ENCODE measurements at places on chromosomes 7 and 10.

DNA sequence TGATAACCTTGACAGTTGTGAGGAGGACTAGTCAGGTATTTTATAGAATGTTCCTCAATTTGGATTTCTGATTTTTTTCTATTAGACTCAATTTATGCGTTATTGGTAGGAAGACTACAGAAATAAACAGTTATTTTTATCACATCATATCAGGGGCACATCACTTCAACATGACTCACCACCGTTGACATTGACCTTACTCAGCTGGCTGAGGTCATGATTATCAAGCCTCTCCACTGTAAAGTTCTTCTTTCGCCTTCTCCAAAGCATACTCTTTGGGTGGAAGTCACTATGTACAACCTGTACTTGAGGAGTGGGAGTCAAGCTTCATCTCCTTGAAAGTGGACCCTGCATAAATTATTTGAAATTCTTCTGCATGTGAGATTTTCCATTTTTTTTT is 194.3 kb upstream of the IGFBP3 start:
- no peak for DNase-seq

DNA sequence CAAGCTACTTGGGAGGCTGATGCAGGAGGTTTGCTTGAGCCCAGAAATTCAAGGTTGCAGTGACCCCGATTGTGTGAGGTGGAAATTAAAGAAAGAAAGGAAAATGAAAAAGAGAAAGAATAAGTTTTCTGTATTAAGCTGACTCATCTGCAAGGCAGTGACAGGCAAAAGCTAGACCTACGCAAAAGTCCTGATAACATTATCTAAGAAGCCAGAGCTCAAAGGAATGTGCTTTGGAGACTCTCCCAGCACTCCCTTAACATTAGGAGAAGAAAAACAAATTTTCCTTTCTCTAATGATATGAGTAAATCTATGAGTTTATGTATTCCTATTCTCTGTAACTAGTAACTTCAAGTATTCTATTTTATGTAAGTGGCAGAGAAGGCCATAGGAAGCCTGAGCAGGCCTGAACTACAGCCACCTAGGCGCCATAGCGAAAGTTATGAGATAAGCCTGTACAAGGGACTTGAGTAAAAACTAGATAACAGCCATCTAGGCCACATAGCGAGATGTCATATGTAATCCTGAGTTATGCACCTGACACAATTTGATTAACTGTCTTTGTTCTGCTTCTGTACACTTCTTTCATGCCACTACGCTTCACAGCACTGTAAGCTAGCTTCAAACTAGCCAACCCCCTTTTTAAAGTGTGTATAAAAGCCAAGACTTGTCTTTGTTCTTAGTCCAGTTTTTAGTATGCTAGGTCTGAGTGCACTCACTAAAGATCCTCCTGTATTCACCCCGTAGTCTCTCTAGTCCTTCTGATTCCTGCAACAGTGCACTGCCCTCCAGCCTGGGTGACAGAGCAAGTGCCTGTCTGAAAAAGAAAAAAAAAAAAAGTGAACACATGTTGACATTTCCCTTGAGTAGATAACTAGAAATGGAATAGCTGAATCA is 9.4 kb upstream of the ZWINT start:
- DNase-seq = no peak

GRCh38 chr10:106560925-106561640 is 603.4 kb downstream of the SORCS1 start:
- DNase-seq = no peak

- no peak for DNase-seq
Measured at GRCh38 chr7:77716804-77717203, 20.5 kb downstream of the RSBN1L start.

DNA sequence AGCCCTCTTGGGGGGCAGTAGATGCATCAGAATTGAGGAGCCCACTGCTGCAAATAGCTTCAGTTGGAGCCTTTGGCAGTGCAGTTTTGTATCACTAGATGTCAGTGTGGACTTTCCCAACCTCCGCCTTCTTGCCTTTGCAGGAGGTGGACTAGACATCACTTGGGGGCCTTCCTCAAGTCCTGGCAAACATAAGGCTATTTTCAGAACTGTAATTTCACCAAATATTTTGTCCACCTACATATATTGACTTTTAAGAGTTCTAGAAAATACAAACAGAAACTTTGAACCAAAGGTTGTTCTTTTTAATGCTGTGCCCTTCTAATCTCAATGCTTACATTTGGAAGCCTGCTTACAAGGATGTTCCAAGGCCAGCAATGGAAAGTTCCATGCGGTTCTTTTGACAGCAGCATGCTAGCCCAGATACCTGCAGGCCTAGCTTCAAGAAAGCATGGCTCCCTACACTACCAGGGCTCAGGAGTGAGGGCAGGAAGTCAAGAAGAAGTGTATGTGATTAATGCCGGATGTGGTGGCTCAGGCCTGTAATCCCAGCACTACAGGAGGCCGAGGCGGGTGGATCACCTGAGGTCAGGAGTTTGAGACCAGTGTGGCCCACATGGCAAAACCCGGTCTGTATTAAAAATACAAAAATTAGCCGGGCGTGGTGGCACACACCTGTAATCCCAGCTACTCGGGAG is 8.0 kb upstream of the ZNRF2 start:
- no peak for DNase-seq

GRCh38 chr7:101557978-101558741 is 70.9 kb downstream of the MYL10 start:
- DNase-seq = no peak

DNA sequence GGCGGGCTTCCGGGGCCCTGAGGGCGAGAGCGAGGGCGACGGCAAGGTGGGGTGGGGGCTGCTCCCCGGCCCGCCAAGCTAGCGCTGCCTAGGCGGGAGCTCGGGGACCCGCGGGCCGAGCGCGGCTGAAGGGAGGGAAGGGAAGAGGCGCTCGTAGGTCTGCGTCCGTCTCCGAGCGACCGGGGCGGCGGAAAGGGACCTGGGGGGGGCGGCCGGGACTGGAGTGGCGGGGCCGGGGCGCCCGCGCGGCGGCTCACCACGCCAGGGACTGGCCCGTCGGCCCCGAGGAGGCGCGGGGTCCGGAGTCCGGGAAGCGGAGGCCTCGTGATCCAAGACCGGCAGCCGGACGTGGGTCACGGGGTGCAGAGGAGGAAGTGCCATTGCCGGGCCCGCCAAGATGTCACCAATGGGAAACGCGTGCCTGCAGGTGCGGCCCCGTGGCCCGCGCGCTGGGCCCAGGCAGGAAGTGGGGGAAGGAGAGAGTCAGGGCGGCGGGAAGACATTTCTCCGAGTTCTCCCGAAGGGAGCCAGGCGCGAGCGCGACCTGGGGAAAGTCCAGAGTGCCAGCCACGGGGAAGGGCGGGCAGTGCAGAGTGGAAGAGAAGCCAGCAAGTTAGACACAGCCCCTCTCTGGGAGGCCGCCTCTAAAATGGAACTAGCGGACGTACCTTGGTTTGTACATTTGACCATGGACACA is 11.9 kb downstream of the HNRNPF start:
- no peak for DNase-seq

- no peak for DNase-seq
Measured at GRCh38 chr7:135856356-135857144, 107.9 kb upstream of the FAM180A start.

- DNase-seq = no peak
Measured at GRCh38 chr10:126598009-126598408, 72.5 kb downstream of the C10orf90 start.

DNA sequence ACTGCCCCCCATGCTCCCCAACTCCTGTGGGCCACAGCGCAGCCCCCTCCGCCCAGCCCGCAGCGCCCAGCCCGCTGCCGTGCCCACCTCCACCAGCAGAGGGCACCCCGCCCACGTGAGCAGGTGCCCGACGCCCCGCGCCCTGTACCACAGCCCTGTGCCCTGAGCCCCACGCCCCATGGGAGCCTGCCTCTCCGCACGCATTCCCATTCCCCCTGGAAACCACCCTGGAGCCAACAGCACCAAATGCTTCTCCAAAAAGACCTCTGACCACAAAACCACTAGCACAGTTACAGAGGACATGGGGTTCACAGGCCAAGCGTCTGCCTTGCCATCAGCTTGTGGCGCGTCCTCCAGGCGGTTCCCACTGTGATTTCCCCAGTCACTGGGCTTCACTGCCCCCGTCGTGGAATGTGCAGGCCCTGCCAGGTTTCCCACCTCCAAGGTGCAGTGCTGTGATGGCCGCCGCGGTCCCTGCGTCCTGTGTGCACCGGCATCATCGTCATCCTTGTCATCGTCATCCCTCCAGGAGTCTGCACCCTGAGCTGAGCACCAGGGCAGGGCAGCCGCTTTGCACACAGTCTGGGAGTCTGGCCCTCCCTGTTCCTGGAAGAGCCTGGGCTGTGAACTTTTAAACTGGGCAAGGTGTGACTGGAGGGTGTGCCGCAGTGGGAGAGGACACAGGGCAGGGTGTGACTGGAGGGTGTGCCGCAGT is 61.7 kb downstream of the PWWP2B start:
- peak; percentile 64 for DNase-seq

DNA sequence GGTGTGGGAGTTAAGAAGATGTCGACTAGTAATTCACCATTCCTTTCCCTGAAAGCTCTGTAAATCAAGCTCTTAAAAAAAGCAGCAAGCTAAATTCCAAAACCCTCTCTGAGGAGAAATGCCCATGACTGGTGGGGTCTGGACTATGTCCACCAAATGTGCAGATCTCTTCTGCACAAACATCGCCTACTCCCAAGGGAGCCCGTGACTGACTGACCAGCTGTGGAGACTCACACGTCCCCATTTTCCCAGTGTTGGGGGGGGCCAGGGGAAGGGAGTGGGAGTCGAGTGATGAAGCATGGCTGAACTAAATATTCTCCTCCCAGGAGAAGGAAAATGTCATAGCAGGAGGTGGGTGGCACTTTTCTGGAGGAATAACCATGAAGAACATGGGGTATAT is 164.1 kb upstream of the HPS1 start:
- DNase-seq = no peak

DNA sequence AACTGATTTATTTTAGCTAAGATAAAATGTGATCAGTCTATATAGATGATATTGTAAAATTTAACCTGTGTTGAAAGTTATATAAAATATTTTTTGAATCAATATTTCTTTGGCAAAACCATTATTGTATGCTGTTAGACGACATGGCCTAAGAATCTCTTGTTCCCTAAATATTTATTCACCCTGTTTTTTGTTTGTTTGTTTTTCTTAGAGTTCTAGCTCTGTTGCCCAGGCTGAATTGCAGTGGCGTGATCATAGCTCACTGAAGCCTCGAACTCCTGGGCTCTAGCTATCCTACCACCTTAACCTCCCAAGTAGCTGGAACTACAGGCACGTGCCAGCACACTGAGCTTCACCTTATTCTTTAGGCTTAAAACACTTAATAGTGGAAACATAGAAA is 410.7 kb downstream of the ARL4A start:
- no peak for DNase-seq

DNA sequence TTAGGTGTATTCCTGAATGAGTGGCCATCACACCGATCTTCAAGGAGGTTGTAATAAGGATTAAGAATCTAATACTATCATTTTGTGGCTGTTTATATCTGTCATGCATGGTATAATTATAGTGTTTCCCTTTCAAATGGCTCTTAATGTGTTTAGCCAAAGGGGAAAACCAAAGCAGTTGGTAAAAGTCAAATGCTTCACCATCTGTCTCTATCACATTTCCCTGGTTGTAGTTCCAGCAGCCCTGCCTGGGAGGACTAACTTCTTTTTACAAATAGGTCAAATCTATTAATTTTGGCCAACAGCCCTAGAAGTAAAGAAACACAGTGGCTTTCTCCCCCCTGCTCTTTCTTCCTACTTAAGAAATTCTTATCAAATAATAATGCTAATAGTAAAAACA is 56.7 kb downstream of the ZNF365 start:
- DNase-seq = no peak

- DNase-seq = no peak
Measured at GRCh38 chr10:121910673-121911420, 17.0 kb downstream of the ATE1 start.

GRCh38 chr7:153835712-153836265 is 216.4 kb upstream of the DPP6 start:
- DNase-seq = no peak

GRCh38 chr7:73811760-73812168 is 19.0 kb upstream of the CLDN4 start:
- peak; percentile 35 for DNase-seq

DNA sequence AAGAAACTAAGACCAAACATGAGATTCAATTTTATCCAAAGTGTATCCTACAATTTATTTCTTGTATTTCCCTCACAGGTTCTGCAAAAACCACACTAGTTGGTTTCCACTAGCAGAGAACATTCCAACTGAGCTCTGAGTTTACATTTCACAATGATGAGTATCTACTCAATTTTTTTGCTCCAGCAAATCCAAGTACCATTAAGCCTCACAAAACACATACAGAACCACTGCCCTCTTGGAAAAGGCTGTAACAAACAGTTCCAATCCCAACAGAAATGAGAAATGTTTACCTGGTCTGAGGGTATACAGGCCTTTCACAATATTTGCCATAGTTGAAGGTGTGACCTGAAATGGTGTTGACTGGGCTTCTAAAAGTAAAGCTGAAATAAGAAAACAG is 59.9 kb downstream of the CACUL1 start:
- no peak for DNase-seq

GRCh38 chr10:69825604-69826003 is 23.9 kb downstream of the COL13A1 start:
- DNase-seq = no peak

DNA sequence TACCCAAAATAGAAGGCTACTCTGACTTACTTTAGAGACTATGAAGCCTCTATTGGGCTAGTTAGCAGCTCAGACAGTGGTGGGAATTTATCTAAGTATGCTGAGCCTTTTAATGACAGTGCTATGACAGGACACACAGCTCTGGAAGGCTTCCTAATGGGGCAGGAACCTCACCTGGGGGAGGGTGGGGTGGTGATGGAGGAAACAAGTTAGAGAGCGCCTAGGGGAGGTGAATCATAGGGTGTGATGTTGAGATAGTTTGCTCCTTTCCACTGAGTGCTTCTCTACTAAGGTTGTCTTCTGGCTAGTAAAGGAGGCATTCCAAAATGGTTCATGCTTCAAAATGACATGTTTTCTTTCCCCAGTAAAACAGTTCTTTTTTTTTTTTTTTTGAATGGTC is 42.1 kb downstream of the PPP1R9A start:
- DNase-seq = no peak

- DNase-seq = no peak
Measured at GRCh38 chr10:33101392-33101787, 143.4 kb upstream of the ITGB1 start.

- DNase-seq = no peak
Measured at GRCh38 chr10:126233182-126234148, 154.8 kb downstream of the ADAM12 start.

DNA sequence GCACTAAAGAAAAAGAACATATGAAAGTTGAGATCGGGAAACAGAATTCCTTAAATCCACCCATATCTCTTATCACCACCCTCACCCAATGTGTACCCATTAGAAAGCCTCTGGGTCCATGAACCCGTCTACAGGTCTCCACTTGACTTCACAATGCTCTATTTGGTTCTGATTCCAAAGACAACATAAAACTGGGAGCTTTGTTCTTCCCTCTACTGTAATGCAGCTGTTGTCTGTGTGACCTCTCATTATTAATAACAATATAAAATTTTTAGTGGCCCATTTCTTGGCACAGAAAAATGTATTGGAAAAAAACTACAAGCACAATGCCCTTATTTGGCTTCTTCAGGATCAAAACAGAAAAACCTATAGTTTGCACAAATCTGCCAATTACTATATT is 30.0 kb downstream of the DOCK4 start:
- no peak for DNase-seq

GRCh38 chr7:112370436-112370835 is 79.8 kb upstream of the IFRD1 start:
- DNase-seq = no peak

- DNase-seq = no peak
Measured at GRCh38 chr10:13891128-13892000, 304.6 kb downstream of the PRPF18 start.
